ENCODE measurements at places on chromosomes 11 and 22.

DNA sequence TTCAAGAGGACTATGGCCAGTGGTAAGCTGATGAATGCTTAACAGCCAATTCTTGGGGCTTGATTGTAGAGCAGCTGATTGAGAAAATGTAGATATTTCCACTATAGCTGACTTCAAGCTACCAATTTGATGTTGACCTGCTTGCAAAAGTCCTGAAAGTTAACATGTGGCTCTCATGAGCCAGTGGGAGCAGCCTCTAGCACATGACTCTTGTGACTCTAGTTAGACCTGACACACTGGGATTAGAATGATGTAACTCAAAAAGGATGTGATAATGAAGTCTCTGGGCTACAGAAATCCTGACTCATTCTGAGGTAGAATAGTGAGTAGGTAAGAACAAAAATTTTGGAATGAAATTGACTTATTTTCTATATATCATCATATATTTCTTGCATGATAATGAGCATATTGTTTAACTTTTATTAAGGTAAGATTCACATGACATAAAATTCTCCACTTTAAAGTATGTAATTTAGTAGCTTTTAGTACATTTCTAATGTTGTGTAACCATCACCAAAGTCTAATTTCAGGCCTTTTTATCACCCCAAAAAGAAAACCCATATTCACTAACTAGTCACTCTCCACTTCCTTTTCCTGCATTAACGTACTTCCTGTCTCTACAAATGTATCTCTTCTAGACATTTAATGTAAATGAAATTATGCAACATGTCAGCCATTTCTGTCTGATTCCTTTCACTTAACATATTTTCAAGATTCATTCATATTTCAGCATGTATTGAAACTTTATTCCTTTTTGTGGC, 16.1 kb upstream of the OR52H1 start:
- DNase-seq = no peak

DNA sequence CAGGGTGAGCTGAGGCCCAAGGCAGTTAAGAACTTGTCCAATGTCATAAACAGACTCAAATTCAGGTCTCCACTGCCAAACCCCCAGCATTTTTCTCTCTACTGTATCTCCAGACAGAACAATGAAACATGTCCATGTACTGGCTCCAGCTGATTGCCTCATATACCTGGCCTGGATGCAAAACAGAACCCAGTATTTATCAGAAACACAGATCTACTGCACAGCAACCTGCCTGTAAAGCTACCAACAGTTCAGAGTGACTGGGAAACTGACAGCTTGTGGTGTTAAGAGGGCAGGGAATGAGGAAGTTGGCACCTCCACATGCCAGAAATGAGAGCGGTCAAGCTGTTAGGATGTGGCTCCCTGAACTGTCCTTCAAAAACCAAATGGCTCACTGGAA, 41.6 kb downstream of the C11orf71 start:
- DNase-seq = no peak

DNA sequence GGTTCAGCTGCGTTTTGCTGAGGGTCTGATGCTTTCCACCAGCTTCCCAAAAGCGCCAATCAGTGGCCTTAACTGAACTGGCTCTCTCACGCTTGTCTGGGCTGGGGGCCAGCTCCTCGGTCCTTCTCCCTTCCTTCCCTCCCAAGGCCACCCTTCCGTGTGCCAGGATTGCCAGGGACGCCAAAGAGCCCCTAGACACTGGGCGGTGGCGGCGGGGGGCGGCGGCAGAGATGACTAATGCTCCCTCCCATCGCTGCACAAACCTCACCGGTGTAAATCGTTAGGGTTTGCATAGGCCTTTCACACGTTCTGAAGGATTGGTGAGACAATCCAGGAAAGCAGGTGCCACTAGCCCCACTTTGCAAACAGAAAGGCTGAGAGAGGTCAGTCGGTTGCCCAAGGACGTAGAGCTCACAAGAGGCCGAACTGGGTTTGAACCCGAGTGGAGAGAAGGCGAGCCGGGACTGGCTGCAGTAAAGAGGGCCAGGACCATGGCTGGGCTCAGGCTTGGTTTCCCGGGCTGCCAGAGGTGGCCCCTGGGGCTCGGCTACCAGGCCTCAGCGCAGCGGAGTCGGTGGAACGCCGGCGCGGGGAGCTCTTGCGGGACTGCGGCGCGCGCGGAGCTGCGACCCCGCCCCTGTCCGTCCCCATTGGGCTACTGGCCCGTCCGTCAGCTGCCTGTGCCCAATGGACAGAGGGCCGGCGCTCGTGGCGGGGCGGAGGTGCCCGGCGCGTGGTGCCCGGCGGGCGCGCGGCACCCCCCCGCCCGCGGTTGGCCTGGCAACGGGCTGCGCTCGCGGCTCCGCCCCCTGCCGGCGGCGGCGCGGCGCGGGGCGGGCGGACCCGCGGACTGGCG, 589 bp upstream of the GNAZ start:
- DNase-seq = peak; percentile 93

- DNase-seq = no peak
These were observed 47.7 kb upstream of the EMID1 start for GRCh38 chr22:29157759-29158535.

GRCh38 chr11:130780437-130780836, 135.8 kb downstream of the SNX19 start:
- no peak for DNase-seq

GRCh38 chr11:7320306-7320705, 68.6 kb downstream of the SYT9 start:
- DNase-seq = no peak

GRCh38 chr11:6468712-6469495, 4.8 kb downstream of the TRIM3 start:
- DNase-seq = peak; percentile 96

GRCh38 chr22:38213319-38213989, 11.7 kb downstream of the MAFF start:
- no peak for DNase-seq

DNA sequence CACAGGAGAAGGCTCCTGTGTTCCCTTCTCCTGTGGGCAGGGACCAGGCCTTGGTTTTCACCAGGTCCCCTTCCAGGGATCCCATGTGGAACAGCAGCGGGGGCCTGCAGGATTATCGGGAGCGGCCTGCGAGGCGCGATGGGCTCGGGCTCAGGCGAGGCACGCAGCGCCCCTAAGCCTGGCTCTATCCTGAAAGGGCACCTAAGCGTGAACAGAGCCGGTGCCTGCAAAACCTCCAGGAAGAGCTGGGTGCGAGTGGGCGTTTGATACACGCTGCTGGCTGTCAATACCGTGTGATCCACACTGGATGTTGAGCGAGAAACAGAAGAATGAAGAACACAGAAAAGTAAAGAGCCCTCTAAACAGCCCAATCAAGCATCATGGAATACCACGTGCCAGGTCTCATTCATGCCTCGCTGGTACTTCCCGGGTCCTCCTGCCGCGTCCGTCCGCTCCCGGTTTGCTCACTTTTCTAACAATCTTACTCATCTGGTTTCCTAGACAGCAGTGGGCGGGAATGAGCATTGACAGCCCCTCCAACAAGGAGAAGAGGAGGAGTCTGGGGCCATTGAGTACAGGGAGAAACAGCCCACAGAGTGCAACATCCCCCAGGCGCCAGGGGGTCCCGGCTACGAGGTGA, 12.5 kb downstream of the OSBPL5 start:
- no peak for DNase-seq

DNA sequence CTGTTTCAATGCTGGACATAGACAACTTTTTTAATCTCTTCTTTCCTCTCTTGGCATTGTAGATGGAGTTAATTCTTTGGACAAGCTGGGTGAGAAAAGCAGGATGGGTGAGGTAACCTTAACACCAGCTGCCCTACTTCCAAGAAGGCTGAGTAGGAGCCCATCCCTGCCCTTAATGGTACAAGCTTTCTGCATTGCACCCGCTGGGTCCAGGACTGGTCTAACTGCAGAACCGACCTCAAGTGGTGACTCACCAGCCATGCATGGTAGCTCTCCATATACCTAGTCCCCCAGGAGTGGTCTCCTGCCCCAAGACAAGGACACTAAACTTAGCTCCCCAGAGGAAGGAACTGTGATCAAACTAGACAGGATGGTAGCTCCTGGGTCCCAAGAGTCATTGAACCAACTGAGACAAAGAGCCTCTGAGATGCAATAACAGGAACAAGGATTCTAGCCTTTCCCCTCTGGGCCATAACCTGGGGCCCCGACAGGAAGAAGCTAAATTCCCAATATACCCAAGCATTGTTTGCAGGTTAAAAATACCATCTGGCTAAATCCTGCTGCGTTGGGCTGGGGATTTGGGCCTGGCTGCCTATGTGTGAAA, 32.1 kb downstream of the RPL27A start:
- no peak for DNase-seq

DNA sequence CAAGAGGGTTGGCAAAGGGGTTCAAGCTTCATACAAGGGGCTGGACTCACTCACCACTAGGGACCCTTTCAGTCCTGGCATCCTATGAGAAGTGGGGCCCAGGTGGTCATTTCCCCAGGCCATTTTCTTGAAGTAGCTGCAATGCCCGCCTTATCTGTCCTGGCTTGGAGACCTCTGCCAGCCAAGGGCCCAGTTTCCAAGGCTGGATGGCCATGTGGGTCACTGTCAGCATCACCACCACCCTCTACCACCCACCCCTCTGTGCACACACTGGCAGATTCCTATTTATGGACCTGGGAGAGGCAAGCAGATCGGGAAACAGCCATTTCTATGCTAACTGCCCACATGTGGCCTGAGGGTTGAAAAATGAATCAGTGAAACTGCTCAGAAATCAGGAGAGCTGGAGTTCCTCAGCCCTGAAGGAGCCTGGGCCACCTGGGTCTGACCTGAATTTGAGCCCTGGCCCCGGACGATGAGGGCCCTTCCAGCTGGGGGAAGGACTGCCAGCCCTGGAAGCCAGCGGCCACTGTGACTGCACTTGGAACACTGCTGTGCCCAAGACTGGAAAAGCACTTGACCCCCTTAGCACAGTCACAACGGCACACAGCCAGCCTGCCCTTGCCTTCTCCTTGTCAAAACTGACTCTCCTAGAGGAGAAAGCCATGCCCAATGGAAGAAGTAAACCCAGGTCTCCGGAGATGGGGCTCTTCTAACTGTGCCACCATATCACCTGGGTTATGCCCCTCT, 442.2 kb downstream of the BUD13 start:
- peak; percentile 42 for DNase-seq

DNA sequence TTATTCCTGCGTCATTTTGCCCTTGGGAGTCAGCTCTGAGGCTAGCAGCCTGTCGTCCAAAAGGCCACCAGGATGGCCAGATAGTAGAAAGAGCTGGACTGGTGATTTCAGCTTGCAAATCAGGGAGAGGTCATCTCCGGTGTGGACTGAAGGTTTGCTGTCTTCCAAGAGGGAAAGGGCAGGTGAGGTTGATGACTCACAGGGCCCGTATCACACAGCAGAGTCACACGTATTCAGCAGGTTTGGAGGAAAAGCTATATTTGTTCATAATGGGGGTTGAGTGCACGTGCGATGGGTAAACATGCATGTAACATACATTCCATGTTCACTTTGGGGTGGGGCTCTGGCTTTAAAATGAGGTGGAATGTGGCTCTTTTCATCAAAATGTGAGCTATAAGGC, 25.6 kb downstream of the MRPL21 start:
- DNase-seq = no peak

DNA sequence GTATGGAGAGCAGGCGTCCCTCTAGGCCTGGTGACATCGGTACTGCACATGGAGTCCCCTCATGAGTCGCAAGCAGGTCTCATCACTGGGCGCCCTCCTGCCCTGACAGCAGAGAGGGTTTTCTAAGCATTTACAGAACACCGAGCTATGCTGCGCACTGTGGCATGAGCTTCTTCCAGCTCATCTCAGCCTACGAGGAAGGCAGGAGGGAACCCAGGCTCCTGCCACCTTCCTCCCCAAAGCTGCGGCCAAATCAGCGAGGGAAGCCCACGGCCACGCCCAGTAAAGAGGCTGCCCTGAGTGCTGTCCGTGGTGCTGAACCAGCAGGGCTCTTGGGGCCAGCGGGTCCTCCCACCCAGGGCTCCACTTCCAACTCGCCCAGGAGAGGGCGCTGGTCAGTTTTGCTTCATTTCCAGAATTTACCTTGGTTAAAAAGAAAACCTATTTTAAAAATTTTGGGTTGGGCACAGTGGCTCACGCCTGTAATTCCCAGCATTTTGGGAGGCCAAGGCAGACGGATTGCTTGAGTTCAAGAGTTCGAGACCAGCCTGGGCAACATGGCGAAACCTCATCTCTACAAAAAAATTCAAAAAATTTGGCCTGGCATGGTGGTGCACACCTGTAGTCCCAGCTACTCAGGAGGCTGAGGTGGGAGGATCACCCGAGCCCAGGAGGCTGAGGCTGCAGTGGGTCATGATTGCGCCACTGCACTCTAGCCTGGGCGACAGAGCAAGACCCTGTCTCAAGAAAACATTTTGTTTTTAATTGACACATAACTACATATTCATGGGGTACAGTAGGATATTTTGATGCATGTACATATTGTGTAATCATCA, 34.2 kb downstream of the PHF21B start:
- DNase-seq = peak; percentile 94

GRCh38 chr22:27971926-27972325, 52.9 kb upstream of the PITPNB start:
- DNase-seq = no peak

GRCh38 chr11:7286178-7286577, 34.5 kb downstream of the SYT9 start:
- no peak for DNase-seq

DNA sequence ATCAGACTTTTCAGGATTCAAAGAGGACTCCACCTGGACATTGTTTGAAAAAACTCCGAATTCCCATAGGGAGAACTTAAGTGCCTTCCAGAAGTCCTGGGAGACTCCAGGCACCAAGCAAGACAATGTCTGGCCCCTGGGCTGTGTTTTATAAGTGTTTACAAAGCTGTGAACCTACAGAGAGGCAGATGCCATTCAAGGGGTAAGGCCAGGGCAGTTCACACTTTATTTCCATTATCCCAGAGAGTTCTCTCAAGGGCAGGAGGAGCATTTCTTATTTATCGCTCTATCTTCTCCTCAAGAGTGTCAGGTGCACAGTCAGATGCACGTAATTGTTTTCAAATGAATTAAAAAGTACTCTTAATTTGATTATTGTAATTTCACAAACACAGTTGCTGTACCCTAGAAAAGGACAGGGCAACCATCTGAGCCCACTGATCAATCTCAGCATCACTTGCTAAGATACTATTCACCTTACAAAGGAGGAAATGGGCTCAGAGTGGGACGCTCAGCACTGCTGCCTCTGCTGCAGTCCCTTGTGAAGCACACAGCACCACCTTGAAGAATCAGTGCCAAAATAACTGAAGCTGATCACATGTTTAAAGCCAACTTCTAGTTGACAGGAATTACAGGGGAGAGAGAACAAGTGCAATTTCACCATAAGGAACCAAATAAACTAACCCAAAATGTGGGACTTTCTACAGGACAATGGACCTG, 35.0 kb downstream of the RASSF10 start:
- DNase-seq = no peak

Measured in islet precursor cell (in vitro differentiated cells).